ENCODE measurements at places on chromosomes 4 and X.

- peak; percentile 41 for DNase-seq
Measured at GRCh38 chr4:5708449-5709206, at the start of gene EVC2. Gene EVC2, minus strand, starts transcription at chr4:5708559. Its CDS starts 46 bp downstream, at chr4:5708513.

GRCh38 chrX:101407748-101408531, at the start of the genes GLA and HNRNPH2:
Gene GLA, minus strand, starts transcription at chrX:101407925. Its CDS starts 22 bp downstream, at chrX:101407903.
Gene HNRNPH2, plus strand, starts transcription at chrX:101408222. Its CDS starts 3,767 bp downstream, at chrX:101411989.
- DNase-seq: peak; percentile 93

- no peak for DNase-seq
Measured at GRCh38 chrX:54447461-54447860, 7.3 kb downstream of the TSR2 start.

- DNase-seq: no peak
Measured at GRCh38 chr4:1164040-1164439, 8.3 kb downstream of the SPON2 start.

DNA sequence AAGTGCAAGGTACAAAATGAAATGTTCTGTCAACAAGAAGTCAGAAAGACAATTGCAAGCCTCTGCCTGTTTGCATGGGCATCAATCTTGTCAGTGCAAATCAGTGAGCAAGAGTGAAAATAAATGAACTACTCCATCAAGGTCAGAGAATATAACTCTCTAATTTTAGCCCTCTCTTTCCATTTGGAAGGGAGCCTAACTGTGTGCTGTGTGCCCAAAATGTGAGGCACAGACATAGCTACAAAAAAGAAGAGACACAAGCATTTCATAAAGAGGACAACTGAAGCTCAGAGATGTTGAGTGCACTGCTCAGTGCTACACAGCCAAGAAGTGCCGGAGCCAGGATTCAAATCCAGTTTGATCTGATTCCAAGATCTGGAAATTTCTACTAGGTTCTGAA, 114.3 kb downstream of the SLC2A9 start:
- no peak for DNase-seq

DNA sequence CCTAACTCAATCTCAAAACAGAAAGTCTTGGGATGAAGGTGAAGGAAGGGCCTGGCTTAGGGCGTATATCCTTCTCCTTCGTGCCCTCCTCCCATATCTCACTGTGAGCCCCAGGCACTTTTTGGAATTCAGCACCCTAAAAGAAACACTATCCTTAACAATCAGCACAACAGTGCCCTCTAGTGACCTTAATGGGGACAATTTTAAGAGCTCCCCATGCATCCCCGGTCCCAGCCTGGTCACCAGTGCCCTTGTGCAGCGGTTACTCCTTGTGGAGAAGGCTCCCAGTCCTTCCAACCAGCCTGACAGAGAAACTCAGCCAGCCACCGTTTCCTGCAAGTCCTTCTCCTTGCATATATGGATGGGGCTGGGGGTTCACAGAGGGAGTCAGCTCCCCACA, 4.2 kb downstream of the PAK3 start:
- peak; percentile 26 for DNase-seq

GRCh38 chrX:29746326-29746725, 469.0 kb upstream of the MAGEB2 start:
- DNase-seq: no peak

DNA sequence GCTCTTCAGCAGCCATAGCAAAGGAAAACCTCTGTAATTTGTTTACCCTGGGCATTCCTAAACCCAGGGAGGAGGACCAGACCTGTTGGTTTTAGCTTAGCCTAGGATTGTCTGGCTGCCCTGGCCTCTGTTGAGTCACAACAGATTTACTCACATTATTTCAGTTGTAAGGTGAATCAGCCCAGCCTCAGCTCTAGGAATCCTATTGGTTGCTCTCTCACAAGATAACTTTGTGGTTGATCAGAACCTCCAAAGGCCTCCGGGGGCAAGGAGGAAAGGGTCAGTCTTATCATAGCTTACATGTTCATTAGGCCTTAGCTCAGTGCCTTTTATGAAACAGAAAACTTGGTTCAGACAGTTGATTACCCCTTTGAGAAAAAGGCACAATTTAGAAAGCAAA, 41.0 kb downstream of the PDK3 start:
- no peak for DNase-seq

GRCh38 chr4:112652216-112652615, 15.3 kb downstream of the LARP7 start:
- no peak for DNase-seq

- no peak for DNase-seq
Measured at GRCh38 chr4:166019441-166020220, 146.6 kb downstream of the TLL1 start.

DNA sequence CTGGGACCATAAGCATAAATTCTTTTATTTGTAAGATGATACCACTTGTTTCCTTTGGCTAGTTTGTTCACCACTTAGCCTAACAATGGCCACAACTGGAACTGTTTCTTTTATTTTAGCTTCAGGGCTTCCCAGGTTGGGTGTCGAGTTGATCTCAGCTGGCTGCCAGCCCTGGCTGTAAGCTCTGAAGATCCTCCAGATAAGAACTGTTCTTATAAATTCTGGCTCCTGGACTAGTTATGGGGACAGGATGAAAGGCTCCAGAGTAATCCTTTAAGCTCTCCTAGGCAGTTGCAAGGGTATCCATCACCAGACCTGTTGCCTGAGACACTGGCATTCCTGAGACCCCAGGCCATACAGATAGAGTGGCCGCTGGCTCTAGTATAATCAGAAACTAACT, 129.4 kb upstream of the ACSL4 start:
- DNase-seq: no peak

DNA sequence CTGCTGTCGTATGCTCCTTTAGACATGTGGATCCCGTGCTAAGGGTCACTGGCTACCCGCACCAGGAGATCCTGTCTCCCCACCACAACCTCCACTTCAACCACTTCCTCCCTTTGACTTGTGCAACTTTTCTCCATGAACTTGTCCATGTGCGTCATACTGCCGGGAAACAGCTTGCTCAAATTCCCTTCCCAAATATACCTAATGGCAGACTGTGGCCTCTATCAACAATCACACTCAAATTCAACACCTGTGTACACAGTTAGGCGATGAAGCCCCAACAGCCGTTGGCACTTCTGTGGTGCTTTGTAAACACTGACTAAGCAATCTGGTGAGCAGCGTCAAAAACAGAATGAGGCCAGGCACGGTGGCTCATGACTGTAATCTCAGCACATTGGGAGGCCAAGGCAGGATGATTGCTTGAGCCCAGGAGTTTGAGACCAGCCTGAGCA, 49.5 kb downstream of the CD99L2 start:
- no peak for DNase-seq

DNA sequence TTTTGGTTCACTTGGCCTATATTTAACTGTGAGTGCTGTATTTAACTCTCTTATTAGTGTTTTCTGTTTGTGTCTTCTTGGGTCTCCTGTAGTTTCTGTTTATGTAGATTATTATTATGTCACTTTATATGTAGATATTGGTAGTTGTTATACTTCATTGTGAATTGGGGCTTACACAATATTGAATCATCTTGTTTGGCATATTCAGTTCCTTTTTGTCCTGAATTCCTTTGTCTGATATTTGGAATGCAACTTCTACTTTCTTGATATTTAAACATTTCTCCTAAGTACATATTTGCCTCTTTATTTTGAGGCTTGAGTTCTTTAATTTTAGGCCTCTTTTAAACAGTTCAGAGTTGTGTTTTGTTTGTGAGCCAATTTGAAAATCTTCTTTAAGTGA, 544.8 kb upstream of the ADGRL3 start:
- no peak for DNase-seq

DNA sequence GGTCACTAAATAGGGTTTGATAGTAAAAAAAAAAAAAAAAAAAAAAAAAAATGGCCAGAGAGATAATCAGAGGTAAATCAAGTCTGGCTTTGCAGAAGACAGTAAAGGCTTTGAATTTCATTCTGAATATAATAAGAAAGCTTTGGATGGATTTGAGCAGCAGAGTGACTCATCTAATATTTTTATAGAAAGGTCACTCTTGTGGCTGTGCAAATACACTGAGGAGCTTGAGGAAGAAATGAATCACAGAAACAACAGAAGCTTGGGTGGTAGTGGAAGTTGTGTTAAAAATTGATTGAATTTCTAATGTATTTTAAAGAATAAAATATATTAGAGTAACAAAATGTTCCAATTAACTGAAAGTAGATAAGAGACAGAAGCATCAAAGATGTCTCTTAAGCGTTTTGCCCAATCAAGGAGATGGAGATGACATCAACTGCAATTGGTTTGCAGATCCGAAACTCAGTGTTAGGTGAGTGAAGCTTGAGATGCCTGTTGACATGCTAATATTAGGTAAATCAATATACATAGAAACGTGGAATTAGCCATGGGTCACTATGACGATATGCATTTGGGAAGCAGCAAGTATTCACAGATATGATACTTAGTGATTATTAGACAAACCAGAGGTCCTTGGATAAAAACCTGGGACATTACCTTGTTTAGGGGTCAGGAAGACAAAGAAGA, 280.5 kb downstream of the GPM6A start:
- DNase-seq: no peak

All from activated CD8-positive, alpha-beta T cell treated with anti-CD3 and anti-CD28 coated beads, Interleukin-2, amount 10 ng/mL, durations not matched to agents 7 days and 5 days (primary cell).